ENCODE measurements at places on chromosomes 4 and X. TPM values are rescaled to one million over a fixed set of nuclear protein-coding genes. Genes with fewer than 3 reads are reported as not detected.

Gene P2RY8
- polyA plus RNA-seq, result 1.4 TPM

- DNase-seq, result no peak
These were observed 25.9 kb upstream of the FGFR3 start for GRCh38 chr4:1767061-1767769.

DNA sequence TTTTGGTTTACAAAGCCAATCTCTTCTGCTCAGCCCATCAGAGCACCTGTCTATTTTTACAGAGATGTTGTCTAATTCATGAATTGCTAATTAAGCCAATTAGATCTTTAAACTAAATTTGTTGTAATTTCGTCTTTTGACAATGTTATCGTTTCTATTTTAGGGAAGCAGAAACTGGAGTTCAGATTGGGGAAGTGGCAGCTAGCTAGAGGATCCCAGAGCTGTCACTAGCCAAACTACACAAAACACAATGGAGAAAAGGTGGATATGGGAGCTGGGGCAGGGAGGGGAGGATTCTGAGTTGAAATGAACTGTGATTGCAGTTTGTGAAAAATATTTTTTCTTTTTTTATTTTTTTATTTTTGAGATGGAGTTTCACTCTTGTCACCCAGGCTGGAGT is 35.8 kb downstream of the CASP3 start:
- DNase-seq, result no peak

GRCh38 chrX:53122013-53122412 is 28.1 kb downstream of the KANTR start:
- DNase-seq, result no peak

Data from right renal pelvis (tissue), 4 donors.